Cortex of kidney (tissue), 1 donor: ENCODE measurements at places on chromosomes 5 and 9.

- no peak for DNase-seq
Observed at GRCh38 chr9:76558465-76558864, 99.5 kb downstream of the GCNT1 start.

GRCh38 chr5:168940712-168941111, 360.2 kb downstream of the SLIT3 start:
- DNase-seq: no peak

DNA sequence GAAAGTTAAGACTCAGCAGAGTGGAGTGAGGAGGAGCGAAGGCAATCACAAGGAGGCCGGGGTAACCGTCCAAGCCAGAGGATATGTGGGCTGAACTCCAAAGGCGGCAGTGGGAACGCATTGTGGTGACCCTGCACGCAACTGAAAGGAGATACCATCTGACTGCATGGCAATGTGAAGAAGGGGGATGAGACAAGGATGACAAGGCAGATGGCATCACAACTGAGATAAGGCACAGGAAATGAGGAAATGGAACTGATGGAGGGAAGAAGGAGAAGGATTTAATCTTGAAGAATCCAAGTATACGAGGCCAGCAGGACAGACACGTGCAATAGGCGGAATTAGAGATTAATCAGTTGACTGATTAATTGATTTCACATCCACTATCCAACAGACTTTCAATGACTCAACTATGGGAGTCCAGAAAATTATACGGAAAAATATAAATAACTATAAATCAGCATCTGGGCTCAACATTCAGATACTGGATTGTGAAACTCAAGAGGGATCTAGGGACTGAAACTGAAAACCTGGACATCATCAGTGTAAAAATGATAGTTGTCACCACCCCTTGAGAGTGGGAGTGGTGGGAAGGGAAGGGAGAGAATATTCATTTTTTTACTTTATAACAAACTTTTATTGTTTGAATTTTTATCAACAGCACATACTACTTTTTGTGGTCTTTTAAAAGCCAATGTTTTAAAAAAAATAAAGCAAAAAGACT, 86.1 kb downstream of the ARL15 start:
- DNase-seq: no peak

- DNase-seq: no peak
Observed at GRCh38 chr9:25396828-25397227, 281.4 kb downstream of the TUSC1 start.

DNA sequence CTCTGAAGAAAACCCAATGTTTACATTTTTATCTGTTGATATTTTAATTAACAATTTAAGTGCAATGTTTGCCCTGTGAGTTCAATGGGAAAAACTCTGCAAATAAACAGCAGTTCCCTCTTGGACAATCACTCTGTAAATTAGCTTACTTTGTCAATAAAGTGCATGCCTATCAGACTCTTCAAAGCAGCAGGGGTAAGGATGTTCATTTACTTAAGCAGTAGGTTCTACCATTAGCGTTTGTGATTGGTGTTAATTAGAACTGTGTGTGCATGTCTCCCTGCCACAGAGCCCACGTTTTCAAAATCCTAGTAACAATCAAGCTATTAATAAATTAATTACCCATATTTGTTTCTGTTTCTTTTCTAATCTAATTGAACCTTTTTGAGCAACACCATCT, 1921.6 kb upstream of the WWC1 start:
- no peak for DNase-seq

DNA sequence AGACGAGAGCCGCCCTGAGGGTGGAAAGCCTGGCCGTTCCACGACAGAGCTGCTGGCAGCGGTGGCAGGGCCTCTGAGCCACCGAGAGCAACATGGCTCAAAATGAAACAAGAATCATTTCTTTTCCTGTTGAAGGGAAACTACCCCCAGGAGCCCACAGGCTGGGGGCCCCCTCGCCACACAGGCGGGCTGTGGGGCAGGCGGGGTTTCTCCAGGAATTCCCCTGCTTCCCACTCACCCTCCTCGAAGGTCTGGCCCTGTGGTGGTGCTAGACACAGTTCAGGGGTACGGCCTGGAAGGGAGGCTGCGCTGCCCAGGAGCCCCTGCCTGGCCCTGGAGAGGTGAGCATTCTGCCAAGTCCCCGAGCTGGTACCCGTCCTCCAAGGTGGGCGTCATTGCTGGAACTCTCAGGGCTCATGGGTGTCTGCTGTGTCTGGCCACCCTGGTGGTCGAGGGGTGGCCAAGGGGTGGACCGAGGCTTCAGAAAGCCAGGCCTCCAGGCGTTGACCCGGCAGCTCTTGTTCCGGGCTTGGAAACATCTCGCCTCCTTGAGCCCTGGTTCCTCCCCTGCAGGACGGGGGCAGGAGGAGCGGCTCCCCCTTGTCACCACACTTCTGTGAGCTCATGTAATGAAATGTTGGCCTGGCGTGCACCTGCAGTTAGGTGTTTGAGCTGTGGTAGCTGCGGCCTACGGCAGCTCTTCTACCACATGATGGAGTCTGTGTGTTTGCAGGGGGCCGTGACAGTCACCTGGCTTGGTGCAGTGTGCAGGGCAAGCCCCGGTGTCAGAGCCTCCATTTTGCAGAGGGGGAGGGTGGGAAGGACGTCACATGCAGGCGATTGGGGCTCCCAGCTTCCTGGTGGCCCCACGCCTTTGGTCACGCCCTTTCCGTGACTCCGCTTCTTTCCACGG, 65.3 kb downstream of the RXRA start:
- DNase-seq: no peak

DNA sequence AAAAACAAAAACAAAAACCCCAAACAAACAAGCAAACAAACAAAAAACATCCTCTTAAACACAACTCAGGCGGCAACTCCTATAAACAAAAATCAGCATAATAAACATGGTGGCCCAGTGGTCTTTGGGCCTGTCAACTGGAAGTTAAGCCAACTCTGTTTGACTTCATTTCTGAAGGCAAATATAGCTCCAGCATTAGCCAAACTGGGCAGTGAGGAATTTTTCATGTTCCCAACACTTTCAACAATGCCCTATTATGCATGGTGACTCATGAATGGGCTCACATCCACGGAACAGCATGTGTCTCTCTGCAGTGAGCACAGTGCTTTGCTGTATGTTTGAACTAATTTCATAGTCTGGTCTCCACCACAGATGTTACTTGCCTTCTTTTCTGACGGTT, 143.9 kb upstream of the STC2 start:
- DNase-seq: no peak

DNA sequence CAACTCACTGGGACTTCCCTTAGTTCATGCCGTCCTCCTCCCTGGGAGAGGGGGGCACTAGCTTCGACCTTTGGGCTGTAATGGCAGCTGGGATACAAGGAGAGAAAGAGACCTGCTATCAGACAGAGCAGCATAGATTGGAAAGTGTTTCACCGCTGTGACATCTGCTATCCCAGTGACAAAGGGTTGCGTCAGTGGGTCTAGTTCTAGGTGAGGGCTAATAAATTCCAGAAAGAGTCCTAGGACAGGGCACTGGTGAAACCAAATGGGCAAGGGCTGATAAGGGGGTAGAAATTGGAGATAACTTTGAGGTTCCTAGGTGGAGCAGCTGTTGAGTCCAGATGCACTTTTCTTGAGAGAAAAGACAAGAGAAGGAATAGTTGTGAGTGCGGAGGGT, 62.5 kb downstream of the RASGRF2 start:
- no peak for DNase-seq

- DNase-seq: no peak
Observed at GRCh38 chr9:78563269-78563668, 266.3 kb downstream of the PSAT1 start.

GRCh38 chr5:130712324-130712723, 452.7 kb downstream of the HINT1 start:
- no peak for DNase-seq

- no peak for DNase-seq
Observed at GRCh38 chr9:28956116-28956880, 1383.0 kb upstream of the C9orf72 start.

- no peak for DNase-seq
Observed at GRCh38 chr9:87392086-87392485, 105.6 kb upstream of the DAPK1 start.

GRCh38 chr5:178463321-178464155, 126.7 kb downstream of the COL23A1 start:
- no peak for DNase-seq

DNA sequence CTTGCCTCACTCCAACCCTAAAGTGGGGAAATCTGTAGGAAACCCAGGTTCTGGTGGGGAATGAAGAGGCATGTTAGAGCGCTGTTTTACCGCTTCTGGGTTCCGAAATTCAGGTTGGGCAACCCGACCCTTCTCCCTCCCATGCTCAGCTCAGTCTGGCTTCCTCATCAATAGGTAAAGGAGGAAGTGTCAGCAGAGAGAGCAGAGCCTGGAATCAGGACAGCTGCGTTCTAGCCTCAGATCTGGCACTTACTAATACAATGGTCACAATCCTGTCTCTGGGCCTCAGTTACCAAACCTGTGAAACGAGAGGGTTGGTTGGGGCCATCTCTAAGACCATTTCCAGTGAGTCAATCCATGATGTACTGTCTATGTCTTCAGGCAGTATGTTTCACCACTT, 16.2 kb upstream of the TNIP1 start:
- DNase-seq: no peak

DNA sequence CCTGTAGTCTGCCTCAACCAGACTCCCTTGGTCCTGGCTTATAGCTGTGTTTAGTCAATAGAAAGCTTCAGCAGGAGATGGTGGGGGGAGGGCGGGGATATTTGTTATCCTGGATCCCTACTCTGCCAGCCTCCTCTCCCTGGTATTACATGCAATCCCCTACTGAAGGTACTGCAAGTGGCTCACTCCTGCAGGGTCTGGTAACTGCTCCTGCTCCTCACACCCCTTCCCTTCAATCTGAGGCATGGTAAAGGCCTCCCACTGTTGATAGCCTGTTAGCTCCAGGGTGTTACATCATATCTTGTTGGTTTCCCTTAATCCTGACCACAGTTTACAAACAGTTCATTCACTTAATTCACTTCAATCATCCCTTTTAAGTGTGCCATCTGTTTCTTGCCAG, 137.5 kb downstream of the AP3B1 start:
- DNase-seq: no peak

- DNase-seq: no peak
Observed at GRCh38 chr5:36450229-36451014, 148.7 kb upstream of the RANBP3L start.
